ENCODE measurements at places on chromosomes 6 and 20.

- DNase-seq, result no peak
Measured at GRCh38 chr6:154683756-154684523, 49.3 kb upstream of the SCAF8 start.

- DNase-seq, result no peak
Measured at GRCh38 chr6:112877134-112878100, 530.3 kb downstream of the RFPL4B start.

GRCh38 chr20:23190557-23190956 is 104.4 kb upstream of the CD93 start:
- DNase-seq, result no peak

- no peak for DNase-seq
Measured at GRCh38 chr6:156131221-156131903, 645.8 kb upstream of the ARID1B start.

DNA sequence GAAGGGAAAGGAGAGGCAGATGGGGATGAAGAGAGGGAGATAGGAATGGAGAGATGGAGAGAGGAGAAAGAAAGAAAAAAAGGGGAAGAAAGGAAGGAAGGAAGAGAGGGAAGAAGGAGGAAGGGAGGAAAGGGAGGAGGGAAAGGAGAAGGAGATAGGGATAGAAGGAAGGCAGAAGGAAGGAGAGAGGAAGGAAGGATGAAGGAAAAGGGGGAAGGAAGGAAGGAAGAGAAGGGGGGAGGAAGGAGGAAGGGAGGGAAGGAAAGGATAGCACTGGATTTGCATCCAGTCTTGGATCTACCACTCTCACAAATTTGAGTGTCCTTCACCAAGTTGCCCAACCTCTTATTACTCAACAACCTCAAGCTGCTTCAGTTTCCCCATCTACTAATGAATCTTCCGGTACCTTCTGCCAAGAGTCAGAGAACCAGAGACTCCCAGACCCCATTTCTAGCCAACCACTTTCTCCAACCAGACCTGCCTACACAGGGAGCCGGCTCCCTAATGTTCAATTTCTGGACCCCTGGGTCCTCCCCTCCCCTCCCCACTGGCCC is 79.7 kb upstream of the FOXP4 start:
- no peak for DNase-seq
